Suprapubic skin (tissue), 4 donors: ENCODE measurements at places on chromosomes 4 and X.
A peak's percentile ranks its signal among the peaks of the same experiment; 100 is the strongest.

- no peaks in the 10 kb centered on the region for H3K36me3 ChIP-seq
- H3K27ac ChIP-seq: peak within 1 kb of the TSS; percentile 30
- peaks cover 18% of the 10 kb centered on the region for H3K4me1 ChIP-seq
Observed at GRCh38 chr4:170089668-170090351, at the start of gene AADAT. AADAT (minus strand) TSS chr4:170089956; CDS start chr4:170089690, 266 bp downstream.

DNA sequence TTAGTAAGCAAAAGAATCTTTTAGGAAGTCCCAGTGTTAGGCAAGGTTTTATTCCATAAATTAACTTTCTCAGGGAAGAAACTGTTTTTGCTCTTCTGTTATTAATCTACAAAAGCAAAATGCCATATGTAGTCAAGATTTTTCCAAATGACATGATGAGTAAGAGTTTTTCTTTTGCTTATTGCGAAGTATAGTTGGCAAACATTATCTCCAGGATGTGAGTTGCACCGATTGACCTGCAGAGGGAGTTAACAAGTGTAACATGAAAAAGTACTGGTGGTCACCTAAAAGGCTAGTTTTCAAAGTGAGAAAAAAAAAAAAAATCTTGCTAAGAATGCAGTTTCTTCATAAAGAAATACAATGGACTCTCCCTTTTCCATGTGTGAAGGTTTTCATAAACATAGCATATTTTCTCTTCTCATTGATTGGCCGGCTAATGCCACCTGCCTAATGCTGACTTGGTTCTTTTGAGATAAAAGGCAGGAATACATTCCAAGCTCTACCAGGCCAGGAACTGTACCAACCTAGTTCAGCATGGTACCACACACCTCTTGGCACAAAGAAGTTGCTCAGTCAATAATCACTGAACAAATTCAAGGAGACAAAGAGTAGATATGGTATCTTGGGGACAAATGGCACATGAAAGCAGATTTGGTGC, 100.2 kb downstream of the LNX1 start:
- H3K36me3 ChIP-seq: peaks cover 5% of the 10 kb centered on the region
- no peak for DNase-seq
- no peak overlapping the region for H3K4me3 ChIP-seq

GRCh38 chr4:7074426-7074825, 6.6 kb upstream of the GRPEL1 start:
- H3K27ac ChIP-seq: no peak overlapping the region
- H3K4me3 ChIP-seq: no peak overlapping the region
- H3K36me3 ChIP-seq: no peaks in the 10 kb centered on the region
- no peaks in the 10 kb centered on the region for H3K27me3 ChIP-seq
- DNase-seq: no peak

DNA sequence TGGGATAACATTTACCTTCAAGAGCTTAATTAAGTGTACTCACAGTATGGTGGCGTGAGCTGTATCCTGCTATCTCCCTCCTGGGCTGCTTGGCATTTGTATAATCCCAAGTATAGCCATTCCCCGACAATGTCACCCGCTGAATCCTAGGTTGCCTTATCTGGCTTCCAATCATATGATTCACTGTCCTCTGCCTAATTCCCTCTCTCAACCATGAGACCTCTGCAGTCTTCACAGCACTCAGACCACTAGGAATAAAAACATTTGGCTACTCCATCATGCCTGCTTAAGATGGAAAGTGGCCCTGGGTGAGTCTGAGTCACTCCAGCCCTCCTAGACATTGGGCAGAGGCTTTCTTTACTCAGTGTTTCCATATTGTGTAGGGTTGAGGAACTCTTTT, 28.9 kb upstream of the WDFY3 start:
- no peaks in the 10 kb centered on the region for H3K36me3 ChIP-seq
- no peak for DNase-seq
- no peaks in the 10 kb centered on the region for H3K4me1 ChIP-seq
- H3K4me3 ChIP-seq: no peak overlapping the region
- H3K27ac ChIP-seq: no peak overlapping the region

GRCh38 chrX:17465201-17465600, 90.2 kb downstream of the NHS start:
- no peak overlapping the region for H3K27ac ChIP-seq
- no peaks in the 10 kb centered on the region for H3K27me3 ChIP-seq
- H3K4me3 ChIP-seq: no peak overlapping the region
- no peaks in the 10 kb centered on the region for H3K4me1 ChIP-seq
- H3K36me3 ChIP-seq: no peaks in the 10 kb centered on the region
- no peak for DNase-seq

- no peaks in the 10 kb centered on the region for H3K36me3 ChIP-seq
- H3K4me1 ChIP-seq: no peaks in the 10 kb centered on the region
- no peak for DNase-seq
- no peak overlapping the region for H3K4me3 ChIP-seq
- H3K27ac ChIP-seq: no peak overlapping the region
- H3K27me3 ChIP-seq: no peaks in the 10 kb centered on the region
Observed at GRCh38 chrX:78710171-78710570, 37.3 kb upstream of the LPAR4 start.

- no peak for DNase-seq
- no peaks in the 10 kb centered on the region for H3K36me3 ChIP-seq
- no peak overlapping the region for H3K27ac ChIP-seq
Observed at GRCh38 chr4:40471923-40472322, 136.8 kb downstream of the CHRNA9 start.

DNA sequence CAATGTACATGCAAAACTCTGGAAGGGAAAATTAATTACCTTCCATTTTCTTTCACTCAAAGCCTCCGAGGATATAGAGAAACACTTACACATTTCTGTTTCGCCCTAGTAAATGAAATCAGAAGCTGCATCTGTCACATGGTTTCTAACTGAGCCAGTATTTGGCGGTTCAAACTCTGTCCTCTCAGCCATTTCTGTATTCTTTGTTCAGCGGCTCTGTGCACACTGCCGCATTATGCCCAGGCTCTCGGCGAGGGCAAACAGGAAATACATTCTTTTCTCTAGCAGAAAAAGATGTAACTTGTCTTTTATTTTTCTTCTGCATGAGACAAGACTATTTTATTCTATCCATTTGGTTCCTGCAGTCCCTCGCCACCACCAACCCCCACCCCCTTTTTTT, 71.4 kb upstream of the GPM6B start:
- H3K4me1 ChIP-seq: peaks cover 4% of the 10 kb centered on the region
- no peaks in the 10 kb centered on the region for H3K27me3 ChIP-seq
- H3K36me3 ChIP-seq: no peaks in the 10 kb centered on the region
- no peak overlapping the region for H3K4me3 ChIP-seq
- DNase-seq: no peak

DNA sequence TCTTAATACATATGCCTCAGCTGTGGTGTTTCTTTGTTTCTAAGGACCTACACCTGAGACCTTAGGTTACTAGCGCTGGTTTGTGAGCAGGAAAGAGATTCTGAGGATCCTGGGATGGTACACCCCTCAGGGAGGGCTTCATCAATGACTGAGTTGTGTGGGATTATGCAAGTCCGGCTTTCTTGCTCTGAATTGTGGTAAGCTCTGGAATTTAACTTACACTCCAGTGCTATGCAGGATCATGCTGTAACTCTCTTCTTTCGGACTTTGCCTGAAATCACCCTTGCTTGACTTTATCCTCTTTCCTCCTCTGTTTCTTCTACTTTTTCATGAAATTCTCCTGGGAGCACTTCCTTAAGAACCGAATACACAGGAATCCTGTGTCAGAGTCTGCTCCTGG, 431.5 kb upstream of the BOD1L1 start:
- H3K27me3 ChIP-seq: no peaks in the 10 kb centered on the region
- no peak overlapping the region for H3K27ac ChIP-seq
- H3K36me3 ChIP-seq: no peaks in the 10 kb centered on the region
- no peak for DNase-seq

DNA sequence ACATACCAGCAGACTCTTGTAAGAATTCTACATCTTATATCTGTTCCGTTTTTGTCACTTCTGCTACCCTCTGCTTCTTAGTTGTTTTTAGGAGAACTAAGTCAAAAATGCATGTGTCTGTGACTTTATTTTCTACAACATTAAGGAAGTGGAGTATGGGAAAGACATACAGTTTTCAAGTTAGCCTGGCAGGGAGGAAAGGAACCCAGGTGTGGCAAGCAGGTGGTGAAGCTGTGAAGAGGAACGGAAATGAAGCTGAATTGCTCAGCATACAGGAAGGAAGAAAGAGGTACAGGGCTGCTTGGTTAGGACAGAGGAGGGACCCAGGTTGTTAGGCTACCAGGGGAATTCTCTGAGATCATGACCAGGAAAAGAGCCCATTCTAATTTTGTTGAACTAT, 9.4 kb downstream of the GPRIN3 start:
- no peaks in the 10 kb centered on the region for H3K27me3 ChIP-seq
- no peak overlapping the region for H3K27ac ChIP-seq
- DNase-seq: no peak
- H3K4me1 ChIP-seq: peaks cover 10% of the 10 kb centered on the region
- no peaks in the 10 kb centered on the region for H3K36me3 ChIP-seq

- H3K27me3 ChIP-seq: peaks cover 25% of the 10 kb centered on the region
- no peak overlapping the region for H3K27ac ChIP-seq
- H3K4me1 ChIP-seq: peaks cover 4% of the 10 kb centered on the region
- peak; percentile 58 for DNase-seq
- no peaks in the 10 kb centered on the region for H3K36me3 ChIP-seq
Observed at GRCh38 chr4:154332681-154333421, 158.7 kb downstream of the DCHS2 start.

GRCh38 chr4:184807797-184808712, 17.7 kb downstream of the ACSL1 start:
- peaks cover 80% of the 10 kb centered on the region for H3K4me1 ChIP-seq
- H3K27me3 ChIP-seq: no peaks in the 10 kb centered on the region
- no peaks in the 10 kb centered on the region for H3K36me3 ChIP-seq
- H3K4me3 ChIP-seq: no peak overlapping the region

- H3K27me3 ChIP-seq: no peaks in the 10 kb centered on the region
- no peaks in the 10 kb centered on the region for H3K36me3 ChIP-seq
- H3K4me3 ChIP-seq: no peak overlapping the region
- peaks cover 39% of the 10 kb centered on the region for H3K4me1 ChIP-seq
Observed at GRCh38 chrX:154733066-154733425, 17.8 kb downstream of the GAB3 start.

DNA sequence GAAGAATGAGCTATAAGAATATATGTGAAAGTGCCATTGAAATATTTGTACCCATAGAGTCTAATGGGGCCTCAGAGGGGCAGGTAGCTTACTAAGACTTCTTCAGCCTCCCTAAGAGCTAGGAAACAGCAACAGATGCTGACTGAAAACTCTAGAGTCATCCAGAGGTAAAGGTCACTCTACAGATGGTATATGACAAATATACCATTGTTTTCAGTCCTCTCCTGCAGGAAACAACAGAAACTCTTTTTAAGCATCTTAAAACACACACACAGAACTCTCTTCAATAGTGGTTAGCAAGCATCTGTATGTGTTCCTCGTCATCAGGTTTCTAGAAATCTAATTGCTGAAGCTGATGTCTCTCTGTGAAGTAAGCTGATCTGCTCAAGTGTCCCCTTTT, 313.8 kb upstream of the GATB start:
- peaks cover 5% of the 10 kb centered on the region for H3K4me1 ChIP-seq
- H3K27me3 ChIP-seq: no peaks in the 10 kb centered on the region
- H3K4me3 ChIP-seq: no peak overlapping the region
- no peak for DNase-seq

DNA sequence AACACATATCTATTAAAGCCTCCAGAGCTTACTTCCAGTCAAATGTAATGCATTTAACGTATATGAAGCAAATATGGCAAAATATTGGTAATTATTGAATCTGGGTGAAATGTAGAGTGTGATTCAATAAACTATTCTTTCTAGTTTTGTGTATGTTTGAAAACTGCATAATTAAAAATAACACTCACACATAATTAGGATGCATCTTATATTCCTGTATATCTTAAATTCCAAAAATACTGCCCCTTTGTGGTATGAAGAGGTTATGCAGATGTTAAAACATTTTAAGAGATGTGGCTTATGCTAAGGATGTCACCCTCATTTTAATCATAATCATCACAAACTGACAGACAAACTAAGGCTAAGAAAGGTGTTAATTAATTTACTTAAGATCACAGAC, 182.9 kb downstream of the COX18 start:
- no peak overlapping the region for H3K4me3 ChIP-seq
- no peaks in the 10 kb centered on the region for H3K4me1 ChIP-seq
- no peak for DNase-seq
- no peaks in the 10 kb centered on the region for H3K36me3 ChIP-seq

DNA sequence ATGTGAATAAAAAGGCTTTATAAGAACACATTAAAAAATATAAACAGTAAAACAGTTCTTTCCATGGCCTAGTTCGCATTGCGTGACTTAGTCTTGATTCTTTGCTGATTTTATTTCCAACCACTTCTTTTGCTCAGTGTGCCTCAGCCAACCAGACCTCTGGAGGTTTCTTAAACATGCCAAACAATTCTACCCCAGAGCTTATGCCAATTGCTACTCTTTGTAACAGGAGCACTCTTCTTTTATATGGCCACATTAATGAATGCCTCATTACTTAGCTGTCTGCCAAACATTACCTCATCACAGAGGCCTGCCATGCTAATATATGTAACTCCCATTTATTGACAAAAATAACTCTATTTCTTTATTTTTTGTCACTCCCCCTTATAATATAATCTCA, 202.3 kb downstream of the NDST4 start:
- no peak for DNase-seq
- no peak overlapping the region for H3K4me3 ChIP-seq
- no peaks in the 10 kb centered on the region for H3K36me3 ChIP-seq
- no peaks in the 10 kb centered on the region for H3K4me1 ChIP-seq
- no peak overlapping the region for H3K27ac ChIP-seq

GRCh38 chr4:25233194-25233593, 639 bp upstream of the PI4K2B start:
- peaks cover 17% of the 10 kb centered on the region for H3K4me1 ChIP-seq
- peak overlapping the region; percentile 92 for H3K27ac ChIP-seq

GRCh38 chr4:7356667-7357310, 77.9 kb downstream of the PSAPL1 start:
- no peak for DNase-seq
- H3K27ac ChIP-seq: no peak overlapping the region
- H3K4me3 ChIP-seq: no peak overlapping the region
- no peaks in the 10 kb centered on the region for H3K4me1 ChIP-seq

- no peaks in the 10 kb centered on the region for H3K4me1 ChIP-seq
- no peak for DNase-seq
- no peaks in the 10 kb centered on the region for H3K36me3 ChIP-seq
- H3K27ac ChIP-seq: no peak overlapping the region
Observed at GRCh38 chr4:171378323-171378722, 434.9 kb upstream of the GALNTL6 start.

GRCh38 chr4:130293692-130294091, 1197.7 kb downstream of the C4orf33 start:
- H3K36me3 ChIP-seq: no peaks in the 10 kb centered on the region
- H3K4me3 ChIP-seq: no peak overlapping the region

- no peak overlapping the region for H3K4me3 ChIP-seq
- no peaks in the 10 kb centered on the region for H3K36me3 ChIP-seq
- DNase-seq: no peak
- H3K4me1 ChIP-seq: no peaks in the 10 kb centered on the region
- no peaks in the 10 kb centered on the region for H3K27me3 ChIP-seq
- H3K27ac ChIP-seq: no peak overlapping the region
Observed at GRCh38 chr4:12116009-12116552, 687.4 kb upstream of the HS3ST1 start.

DNA sequence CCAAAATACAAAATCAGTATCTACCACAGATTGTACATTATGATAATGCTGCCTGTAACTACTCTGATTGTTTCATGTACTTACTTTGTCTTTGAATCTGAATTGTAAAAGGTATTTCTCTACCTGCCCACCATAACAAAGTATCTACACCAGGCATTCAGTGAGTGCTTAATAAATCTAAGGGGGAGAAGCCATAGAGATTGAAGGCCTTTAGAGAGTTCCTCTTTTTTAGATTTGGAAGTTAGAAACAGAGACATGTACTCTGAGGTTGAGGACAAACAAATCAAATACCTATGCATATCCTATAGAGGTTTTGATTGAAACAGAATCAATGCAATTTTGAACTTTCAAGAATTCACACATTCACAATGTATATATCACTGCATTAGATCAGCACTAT, 42.7 kb downstream of the SAT1 start:
- H3K4me3 ChIP-seq: no peak overlapping the region
- no peaks in the 10 kb centered on the region for H3K36me3 ChIP-seq
- H3K4me1 ChIP-seq: no peaks in the 10 kb centered on the region
- H3K27ac ChIP-seq: no peak overlapping the region
